ENCODE measurements at places on chromosomes 16 and 17.

GRCh38 chr17:75181110-75181509 is 1.6 kb downstream of the SUMO2 start:
- DNase-seq, result no peak

DNA sequence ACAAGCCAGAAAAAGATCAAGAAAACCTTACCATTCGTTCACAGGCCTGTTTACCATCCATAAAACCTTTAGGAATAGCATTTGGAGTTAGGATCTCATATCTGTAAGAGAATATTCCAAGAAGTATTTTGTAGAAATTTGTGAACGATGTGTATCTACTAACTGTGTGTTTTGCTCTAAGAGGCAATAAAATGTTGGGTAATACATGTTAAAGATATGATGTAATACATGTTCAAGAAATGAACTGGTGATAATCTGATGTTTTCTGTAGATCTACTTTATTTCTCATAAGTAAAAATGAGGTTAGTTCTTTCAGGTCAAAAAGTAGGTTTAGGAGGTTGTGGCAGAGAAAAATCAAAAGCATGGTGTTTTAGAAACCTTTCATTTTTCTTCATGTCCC is 83.2 kb downstream of the NDEL1 start:
- no peak for DNase-seq

- no peak for DNase-seq
Measured at GRCh38 chr17:50861822-50862528, 4.2 kb downstream of the TOB1 start.

DNA sequence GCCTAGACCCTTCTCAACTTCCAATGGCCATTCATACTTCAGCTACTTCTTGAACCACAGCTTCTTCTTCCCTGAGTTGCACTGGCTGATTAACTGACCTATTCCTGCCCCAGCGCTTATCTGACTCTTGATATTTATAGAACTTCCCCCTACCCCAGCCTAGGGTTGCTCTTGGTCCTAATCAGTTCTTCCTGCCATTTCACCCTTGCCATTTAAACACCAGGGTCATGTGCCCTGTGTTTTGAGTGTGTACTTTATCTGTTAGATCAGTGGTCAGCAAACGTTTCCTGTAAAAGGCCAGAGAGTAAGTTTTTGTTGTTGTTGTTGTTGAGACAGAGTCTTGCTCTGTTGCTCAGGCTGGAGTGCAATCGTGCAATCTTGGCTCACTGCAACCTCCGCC is 82.4 kb upstream of the COX10 start:
- no peak for DNase-seq

DNA sequence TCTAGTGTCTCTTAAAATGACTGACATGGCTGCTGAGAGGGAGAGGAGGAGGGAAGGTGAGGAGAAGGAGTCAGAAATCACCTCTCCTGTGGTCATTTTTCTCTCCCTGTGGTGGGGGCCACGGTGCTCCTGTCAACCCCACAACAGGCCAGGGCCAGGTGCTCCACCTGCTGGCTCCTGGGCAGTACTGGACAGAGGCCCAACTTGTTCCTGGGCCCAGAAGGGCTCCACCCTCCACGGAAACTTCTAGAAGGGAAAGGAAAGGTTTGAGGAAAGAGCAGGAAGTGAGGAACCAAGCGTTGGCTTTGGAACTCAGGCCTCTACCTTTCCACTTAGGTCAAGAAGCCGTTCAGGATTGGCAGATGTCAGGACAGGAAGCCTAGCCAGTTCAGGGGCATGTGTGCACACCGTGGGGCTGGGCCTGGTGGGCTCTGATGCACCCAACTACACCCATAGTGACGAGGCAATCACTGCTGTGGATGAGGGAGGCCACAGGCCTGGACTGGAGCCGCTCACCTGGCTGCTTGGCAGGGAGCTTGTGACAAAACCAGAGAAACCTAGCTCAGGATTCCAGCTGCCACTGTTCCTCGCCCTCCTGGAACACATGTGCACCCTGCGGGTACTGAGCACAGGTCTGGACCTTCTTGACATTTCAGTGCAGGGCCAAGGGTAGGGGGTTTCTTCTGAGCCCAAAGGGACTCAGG is 36.1 kb downstream of the WNT3 start:
- DNase-seq, result no peak

DNA sequence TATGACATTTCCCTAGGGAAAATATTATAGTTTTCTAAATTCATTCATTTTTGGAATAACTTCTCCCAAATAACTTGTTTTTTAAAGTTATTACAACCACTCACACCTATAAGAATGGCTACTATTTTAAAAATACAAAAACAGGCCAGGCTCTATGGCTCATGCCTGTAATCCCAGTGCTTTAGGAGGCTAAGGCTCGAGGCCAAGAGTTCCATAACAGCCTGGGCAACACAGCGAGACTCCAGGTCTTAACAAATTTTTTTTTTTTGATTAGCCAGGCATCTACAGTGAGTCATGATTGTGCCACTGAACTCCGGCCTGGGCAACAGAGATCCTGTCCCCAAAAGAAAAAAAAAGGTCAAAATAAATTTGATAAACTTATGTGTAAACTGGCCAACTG is 43.6 kb upstream of the YPEL2 start:
- DNase-seq, result no peak

DNA sequence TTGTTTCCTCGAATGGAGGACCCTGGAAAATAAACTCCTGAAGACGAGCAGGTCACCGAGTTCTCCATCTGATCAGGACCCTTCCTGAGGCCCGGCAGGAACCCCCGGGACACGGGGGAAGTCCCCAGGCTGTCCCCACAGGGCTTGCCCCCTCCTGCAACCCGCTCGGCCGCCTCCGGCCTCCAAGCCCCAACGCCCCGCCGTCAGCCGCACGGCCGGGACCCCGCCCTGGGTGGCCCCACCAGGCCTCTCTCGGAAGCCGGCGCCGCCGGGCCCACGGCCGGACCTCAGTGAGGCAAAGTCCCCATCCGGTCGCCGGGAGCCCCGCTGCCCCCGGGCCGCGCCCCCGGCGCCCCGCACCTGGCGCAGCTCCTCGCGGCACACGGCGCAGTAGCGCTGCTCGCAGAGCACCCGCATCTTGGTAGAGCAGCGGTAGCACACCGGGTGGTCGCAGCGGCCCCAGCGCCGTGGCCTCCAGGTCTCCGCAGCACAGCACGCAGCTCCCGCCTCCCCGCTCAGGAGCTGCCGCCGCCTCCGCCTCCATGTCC is 383 bp downstream of the ZNF598 start:
- no peak for DNase-seq

GRCh38 chr17:44940317-44940716 is 7.3 kb downstream of the KIF18B start:
- peak; percentile 48 for DNase-seq

GRCh38 chr17:32223703-32224102 is 41.9 kb upstream of the RHBDL3 start:
- no peak for DNase-seq

DNA sequence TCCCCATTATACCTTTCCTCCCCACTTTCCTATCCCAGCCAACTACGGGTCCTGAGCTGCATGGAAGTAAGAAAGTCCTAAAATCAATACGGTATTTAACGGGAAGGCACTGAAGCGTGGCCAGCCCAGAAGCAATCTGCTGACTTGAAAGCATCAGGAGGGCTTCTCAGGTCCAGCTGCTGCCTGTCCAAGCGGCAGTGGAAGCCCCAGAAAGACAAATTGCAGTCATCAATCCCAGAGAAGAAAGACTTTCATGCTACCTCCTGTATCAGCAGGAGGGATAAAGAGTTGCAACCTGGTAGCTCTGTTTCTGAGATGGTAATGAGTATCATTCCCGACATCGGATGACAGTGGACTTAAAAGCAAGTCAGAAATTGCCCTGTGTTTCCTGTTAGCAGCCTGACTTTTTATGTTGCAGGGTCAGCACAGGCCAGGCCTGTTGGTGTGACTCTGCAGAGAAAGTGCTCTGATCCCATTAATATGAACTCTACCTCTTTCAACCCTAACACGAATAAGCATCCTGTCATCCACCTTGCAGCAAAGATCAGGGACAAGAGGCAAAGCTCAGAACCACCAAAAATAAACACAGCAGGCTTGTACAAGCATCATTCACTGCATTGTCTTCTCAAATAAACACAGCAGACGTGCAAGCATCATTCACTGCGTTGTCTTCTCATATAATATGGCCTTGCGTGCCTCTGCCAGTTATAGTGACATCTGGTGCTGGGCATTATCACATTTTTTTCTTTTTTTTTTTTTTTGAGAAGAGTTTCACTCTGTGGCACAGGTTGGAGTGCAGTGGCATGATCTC is 358.6 kb upstream of the CDH11 start:
- no peak for DNase-seq

DNA sequence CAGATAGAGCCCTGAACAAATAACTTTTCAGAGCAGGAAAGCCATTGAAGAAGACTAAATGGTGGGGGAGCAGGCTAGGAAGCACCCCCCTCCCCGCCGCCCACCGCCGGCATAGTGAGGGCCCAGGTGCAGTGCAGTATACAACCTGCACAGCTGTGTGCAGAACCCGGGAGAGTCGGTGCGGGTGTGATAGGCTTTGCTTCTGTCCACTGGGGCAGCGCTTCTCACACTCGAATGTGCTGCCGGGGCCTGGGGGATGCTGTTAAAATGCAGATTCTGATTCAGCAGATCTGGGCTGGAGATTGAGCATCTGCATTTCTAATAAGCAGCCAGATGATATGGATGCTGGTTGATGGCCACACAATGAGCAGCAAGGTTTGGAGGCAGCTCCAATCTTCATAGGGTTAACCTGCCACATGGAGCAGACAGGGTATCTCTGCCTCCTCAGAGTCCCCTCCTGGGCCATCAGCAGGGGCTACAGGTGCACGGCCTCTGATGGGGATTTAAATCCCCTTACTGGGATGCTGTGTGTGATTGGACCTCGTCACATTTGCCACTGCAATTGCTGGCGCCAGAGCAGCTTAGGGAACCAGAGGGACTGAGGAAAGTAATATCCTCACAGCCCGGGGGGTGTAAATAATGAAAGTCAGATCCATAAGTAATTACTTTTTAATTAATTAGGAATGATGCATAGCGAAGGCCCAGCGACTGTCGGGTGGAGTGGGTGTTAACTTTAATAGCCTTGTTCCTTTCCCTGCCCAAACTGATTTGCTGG is 172.0 kb upstream of the RPL38 start:
- DNase-seq, result no peak

DNA sequence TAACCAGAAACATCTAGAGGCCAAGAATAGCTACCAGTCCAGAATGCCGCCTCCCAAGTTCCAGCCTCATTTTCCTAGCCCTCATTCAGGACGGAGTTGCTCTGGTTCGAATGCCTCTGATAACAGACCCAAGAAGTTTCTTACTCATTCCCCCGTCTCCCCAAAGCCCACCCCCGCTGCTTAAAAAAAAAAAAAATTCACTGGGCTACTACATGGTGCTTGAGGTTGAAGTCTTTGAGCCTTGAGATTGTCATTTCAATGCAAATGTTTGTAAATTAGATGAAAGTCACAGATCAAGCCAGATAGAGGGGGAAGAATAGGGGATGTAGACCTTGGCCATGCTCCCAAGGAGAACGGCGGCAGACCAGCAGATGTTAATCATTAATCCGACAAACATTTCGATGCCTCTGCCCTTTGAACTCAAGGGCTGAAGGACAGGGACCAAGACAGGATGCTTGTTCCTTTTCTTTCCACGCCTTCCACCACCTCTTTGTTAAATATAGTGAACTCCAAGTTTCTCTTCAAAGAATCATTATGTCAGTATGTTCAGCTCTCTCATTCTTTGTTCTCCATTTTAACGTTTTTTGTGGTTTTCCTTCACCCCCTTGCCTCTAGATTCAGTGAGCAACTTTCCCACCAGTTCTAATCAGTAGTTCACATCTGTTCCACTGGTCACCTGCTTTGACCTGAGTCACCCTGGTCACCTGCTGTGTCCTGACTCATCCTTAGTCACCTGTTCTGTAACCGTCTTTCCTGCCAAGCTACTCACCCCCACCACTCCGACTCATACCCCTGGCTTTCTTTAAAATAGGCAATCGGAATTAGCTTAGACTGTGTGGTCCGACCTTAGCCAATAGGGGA is 190.3 kb downstream of the CPPED1 start:
- DNase-seq, result no peak

DNA sequence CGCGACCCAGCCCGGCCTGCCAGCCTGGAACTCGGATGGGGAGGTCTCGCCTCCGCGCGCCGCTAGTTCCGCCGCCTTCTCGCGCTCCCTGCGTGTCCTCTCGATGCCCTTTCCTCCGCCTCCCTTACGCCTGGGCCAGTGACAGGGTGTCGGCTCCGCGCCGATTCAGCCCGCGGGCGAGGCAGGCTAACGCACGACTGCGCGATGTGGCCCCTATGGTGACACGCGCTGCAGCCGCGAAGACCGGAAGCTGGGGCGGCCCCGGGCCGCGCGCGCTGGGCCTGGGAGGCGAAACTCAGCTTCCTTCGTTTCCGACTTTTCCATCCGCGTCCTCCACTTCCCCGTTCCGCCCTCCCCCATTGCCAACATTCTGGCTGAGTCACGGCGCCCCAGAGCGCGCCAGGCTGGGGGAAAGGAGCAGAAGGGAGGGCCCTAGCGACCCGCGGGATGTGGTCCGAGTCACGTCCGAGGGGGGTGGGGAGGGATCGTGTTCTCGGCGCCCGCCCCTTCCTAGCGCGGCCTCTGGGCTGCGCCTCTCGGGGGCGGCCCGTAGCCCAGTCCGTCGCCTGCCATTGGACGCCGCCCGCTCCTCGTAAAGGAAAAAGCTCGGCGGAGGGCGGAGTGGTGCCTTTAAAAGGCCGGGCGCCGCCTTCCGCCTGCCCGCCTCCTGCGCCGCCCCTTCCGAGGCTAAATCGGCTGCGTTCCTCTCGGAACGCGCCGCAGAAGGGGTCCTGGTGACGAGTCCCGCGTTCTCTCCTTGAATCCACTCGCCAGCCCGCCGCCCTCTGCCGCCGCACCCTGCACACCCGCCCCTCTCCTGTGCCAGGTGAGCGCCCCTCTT is at the start of gene ALDOA:
TSS of gene ALDOA (plus strand) at position 659 of the 841 bp plus-strand sequence. CDS start 1,138 bp downstream, outside the sequence.
- DNase-seq, result peak; percentile 99

DNA sequence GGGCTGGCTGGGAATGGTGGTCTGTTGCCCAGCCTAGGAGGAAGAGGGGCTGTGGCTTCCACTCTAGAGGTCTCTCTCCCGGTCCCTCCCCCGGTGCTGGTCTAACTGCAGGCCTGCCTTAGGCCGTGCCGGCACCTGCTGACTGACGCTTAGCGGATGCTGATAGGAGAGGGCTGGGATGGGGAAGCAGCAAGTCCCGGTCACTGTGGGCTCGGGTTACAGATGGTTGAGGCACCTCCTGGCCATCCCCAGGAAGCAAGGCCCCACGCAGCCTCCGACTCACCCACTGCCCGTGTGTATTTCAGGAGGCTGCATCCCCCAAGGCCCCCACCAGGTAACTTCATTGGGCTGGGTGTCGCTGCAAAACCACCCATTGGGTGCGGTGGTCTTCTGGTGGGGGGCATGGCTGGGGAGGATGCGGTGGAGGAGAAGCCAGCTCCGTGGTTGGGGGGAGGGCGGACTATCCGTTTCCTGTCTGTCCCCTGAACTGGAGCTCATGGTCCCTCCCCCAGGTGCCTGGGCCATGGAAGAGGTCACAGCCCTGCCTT is 278.9 kb downstream of the SEC14L1 start:
- no peak for DNase-seq

GRCh38 chr17:19656851-19657581 is 8.5 kb downstream of the ALDH3A2 start:
- DNase-seq, result no peak
